Eye (tissue), 1 donor: ENCODE measurements at places on chromosomes 1 and 21.

DNA sequence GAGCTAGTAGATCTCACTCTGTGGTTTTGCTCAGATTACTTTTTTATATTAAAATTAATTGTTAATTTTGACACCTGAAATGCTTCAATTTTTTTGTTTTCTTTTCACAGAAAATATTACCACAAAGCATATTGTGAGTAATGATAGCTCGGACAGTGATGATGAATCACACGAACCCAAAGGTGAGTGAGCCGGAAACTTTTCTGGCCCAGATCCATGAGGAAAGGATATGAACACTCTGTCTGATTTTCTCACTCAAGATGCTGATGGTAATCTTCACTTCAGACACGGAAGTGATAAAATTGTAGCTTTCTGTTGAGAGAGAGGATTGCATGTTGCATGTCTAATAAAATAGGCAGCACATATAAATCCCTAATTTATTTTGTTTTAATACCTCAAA is 121.8 kb downstream of the PLA2G4A start:
- DNase-seq, result no peak

DNA sequence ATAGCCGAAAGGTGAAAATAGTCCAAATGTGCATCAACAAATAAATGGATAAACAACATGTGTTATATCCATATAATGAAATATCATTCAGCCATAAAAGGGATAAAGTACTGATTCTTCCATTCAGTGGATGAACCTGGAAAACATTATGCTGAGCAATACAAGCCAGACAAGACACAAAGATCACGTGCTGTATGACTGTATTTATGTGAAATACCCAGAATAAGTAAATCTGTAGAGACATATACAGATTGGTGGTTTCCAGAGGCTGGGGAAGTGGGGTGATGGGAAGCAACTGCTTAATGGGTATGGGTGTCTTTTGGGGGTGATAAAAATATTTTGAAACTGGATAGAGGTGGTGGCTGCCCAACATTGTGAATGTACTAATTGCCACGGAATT is 13.3 kb upstream of the GSTM4 start:
- DNase-seq, result no peak

DNA sequence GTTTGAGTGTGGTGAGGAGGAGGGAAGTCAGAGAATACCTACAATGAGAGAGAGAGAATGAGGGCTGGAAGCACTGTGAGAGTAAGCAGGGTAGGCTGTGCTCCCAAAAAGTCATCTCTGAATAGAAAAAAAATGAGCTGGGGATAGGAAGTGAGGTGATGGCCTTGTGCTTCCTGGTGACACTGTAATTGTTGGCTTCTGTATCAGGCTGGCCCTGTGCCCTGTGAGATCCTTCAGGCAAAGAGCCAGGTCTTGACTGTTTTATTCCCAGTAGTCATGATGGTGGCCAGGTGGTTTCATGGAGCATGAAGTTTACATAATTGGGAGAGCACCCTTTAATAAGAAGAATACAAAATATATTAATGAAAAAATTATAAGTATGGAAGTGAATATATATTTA is 20.4 kb upstream of the SPATA6 start:
- DNase-seq, result no peak

GRCh38 chr1:169452921-169453320 is 25.6 kb upstream of the CCDC181 start:
- DNase-seq, result no peak

DNA sequence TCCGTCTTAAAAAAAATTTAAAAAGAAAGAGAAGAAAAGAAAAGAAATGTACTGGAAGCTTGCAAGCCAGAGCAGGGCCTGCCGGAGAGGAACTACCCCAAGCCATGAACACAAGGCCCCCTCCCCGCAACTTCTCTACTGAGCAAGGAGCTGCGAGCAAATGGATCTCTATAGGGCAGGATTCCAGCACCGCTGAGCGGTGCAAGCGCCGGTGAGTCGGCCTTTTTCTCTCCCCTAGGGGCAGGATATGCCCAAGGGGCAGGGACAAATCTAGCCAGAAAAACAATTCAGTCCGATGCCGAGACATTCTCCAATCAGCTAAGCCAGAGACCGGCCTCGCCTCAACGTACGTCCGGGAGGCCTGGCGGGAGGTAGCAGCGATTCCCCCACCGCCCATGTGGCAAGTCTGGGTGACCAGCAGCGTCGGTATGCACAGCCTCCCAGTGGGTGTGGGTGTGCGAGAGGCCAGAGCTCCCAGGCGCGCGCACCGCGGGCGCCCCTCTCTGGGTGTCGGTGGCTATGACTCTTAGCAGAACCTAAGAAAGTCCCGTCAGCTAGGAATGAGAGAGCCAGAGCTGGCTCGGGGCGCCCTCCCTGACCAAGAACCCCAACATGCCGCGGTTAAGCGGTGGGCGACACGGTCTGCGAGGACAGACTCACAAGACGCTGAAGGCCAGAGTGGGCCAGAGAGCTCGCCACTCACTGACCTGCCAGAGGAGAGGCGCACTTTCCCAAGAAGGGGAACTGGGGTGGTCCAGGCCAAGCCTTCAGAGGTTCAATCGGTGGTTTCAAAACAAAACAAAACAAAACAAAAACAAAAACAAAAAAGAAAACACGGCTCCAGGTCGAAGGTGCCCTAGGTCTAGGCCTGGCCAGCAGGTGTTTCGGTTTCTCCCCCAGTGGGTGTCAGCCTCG is 1.9 kb downstream of the CSMD2 start:
- DNase-seq, result peak; percentile 90

GRCh38 chr1:169217636-169218035 is 111.1 kb downstream of the ATP1B1 start:
- DNase-seq, result no peak

GRCh38 chr1:23634840-23635651 is 56.6 kb upstream of the RPL11 start:
- peak; percentile 88 for DNase-seq

- DNase-seq, result peak; percentile 53
Observed at GRCh38 chr1:94012708-94013366, 103.6 kb upstream of the GCLM start.

- DNase-seq, result peak; percentile 60
Observed at GRCh38 chr1:3393987-3394920, 60.2 kb upstream of the ARHGEF16 start.

DNA sequence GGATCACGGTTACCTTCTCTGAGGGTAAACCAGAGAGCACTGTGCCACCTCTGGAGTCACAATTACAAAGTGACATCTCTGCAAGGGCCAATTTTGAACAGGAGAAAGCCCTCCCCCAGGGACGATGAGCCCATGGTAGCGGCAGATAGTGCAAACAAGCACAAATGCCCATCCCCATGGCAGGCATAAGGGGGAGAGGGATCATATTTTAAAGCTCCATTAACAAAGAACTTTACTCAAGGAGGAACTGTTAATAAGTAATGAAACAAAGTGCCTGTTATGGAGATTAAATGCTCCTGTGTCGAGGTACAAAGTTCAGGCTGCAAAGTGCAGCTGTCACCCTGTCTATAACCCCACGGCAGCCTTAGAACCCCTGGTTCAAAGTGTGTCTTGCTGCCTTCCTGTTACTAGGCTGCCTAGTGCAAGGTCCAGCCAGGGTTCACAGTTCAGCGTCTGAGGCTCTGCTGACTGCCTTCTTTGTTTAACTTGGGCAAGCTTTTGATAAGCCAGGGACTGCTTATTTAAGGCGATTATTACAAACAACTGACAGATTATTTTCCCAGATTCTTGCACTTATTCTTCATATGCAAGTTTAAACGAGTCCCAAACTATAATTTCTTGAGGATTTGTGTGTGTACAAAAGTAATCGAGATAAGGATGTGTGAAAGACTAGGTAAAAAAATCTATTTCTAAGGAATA is 75.7 kb upstream of the NRIP1 start:
- peak; percentile 67 for DNase-seq

DNA sequence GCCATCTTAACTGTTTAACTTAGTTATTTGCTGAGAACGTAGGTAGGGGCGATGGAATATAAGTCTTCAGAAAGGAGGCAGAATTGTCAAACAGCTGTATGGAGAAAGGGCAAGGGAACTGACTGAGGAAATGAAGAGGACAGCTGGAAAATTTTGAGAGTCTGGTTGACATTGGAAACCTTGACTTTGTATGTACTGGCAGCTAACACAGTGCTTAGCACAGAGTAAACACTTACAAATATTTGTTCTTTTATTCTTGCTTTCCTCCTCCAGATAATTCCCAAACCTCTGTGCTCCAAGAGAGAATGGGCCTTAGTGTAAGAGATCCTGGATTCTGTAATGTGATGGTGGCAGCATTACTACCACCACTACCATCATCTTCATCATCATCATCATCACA is 91.3 kb downstream of the ZSCAN20 start:
- DNase-seq, result no peak

DNA sequence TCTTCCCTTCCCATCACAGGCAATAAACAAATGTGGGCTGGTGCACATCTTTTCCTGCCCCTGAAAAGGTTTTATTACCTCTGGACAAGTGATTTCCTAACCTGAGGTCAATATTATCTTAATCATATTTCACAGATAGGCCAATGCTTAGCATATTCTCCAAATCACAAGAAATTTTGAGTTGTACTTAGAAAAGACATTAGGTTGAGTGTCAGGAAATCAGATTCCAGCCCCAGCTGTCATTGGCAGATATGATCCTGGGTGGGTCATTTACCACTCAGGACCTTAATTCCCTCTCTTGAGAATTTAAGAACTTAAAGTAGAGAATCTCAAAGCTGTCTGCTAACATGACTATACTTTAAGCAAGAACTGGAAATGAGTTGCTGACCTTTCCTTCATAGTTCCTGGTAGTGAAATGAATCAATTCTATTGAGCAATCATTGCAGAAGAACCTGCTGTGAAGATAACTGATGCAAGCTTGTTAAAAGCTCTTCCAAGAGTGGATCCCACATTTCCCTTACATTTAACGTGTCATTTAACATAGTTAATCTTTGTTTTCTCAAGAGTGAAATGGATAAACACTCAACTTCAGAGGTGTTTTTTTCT is 46.4 kb upstream of the CR2 start:
- no peak for DNase-seq

GRCh38 chr1:46224966-46225365 is 21.8 kb downstream of the LURAP1 start:
- DNase-seq, result no peak

DNA sequence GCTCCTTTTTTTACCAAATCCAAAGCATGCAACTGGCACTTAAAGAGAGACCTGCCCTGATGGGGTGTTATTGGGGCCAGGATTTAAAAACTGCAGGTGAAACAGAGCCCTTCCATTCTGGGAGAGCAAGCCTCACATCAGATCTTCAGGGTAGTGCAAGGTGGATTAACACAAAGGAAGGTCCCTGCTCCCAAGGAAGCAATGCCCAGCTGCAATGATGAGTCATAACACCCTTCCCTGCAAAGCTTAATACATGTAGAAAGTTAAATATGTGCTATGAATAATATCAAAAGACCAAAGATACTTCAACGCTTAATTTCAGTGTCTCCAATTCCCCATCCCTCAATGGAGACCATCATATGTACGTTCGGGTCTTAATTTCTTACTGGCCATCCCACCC is 508.0 kb downstream of the OMA1 start:
- DNase-seq, result no peak

DNA sequence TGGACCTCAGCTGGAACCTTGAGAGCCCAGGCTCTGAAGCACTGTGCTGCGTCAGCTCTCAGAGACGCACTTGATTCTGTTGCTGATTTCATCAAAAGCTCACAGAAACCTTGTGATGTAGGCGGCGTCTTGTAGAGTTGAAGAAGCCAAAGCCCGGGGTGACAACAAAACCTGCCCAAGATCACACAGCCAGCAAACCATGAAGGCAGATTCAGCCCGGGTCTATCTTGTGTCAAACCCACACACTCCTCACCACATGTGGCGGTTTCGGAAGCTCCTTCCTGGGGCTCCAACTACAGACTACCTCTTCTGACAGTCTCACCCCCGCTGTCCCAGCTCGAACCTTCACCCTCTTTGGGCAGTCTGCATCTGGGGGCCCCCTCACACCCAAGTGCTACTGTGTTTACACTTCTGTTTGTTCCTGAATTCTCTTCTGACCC is 50.4 kb downstream of the TENT5C start:
- no peak for DNase-seq

DNA sequence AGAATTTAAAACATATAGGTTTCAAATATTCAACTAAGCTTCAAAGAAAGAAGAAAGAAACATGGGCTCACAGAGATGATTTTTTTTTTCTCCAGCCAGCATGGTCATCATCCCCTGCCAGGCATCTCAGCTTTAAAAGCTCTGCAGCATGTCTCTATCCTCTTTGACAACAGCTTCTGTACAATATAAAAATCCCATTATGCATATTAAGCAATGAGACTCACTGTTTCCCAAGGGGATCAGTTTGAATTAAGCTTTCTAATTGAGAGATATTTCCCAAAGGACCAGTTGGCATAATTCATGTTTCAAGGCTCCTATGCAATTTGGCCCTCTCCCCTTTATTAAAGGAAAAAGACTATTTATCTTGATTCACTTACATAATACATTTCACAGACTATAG is 220.3 kb downstream of the GRIK1 start:
- no peak for DNase-seq

DNA sequence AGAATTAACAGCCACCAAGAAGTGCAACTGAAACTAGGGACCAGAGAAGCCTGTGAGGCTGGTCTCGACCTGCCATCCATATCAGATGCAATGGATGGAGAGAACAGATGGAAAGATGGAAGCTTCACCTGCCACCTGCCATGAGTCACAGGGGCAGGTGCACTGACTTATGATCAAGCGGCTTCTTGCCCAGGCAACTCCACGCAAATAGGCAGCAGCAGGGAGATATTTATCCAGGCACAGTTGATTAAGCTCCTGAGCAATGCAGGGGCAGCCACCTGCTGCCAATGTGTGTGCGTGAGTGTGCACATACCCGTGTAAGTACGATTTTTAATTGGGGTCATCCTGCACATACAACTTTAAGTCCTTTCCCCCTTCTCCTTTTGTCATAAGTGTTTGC is 174.2 kb downstream of the PTPRU start:
- peak; percentile 55 for DNase-seq

GRCh38 chr1:1067860-1068516 is 6.1 kb downstream of the RNF223 start:
- no peak for DNase-seq

DNA sequence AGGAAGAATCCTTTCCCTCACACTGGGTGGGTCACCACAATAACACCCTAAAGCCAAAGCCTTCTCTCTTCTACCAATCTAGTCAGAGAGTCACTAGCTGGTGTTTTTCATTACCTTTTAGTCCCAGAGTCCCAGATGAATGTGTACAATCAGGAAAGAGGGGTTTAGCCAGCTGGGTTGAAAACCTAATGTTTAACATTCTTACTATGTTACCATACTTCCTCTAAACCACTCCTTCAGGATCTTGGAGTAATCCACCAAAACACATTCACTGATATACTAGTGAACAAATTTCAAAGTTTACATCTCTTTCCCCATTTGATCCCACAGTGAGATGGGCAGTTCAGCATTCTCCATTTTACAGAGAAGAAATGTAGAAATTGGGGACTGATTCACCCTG is 9.7 kb downstream of the LPAR3 start:
- DNase-seq, result no peak

DNA sequence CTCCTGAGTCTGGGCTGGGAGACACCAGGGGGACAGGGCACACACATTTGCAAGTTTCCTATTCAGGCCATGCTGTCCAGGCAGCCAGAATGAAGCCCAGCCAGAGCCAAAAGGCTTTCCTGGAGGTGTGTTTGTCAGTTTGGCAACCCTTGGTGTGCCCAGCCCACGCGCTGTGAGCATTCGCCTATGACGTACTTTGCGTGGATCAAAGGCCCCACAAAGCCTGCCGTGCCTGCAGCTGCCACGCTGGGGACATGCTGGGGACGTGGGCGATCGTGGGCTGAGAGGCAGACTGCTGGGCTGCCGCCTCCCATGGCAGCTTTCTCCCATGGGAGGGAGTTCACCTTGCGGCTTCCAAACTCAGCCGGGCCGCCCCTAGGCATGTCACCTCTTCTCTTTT is 57.5 kb downstream of the CD247 start:
- no peak for DNase-seq
